Activated CD8-positive, alpha-beta memory T cell treated with anti-CD3 and anti-CD28 coated beads, Interleukin-2, amount 50 U/mL, for 48 hours (primary cell): ENCODE measurements at places on chromosomes 2 and 18.

DNA sequence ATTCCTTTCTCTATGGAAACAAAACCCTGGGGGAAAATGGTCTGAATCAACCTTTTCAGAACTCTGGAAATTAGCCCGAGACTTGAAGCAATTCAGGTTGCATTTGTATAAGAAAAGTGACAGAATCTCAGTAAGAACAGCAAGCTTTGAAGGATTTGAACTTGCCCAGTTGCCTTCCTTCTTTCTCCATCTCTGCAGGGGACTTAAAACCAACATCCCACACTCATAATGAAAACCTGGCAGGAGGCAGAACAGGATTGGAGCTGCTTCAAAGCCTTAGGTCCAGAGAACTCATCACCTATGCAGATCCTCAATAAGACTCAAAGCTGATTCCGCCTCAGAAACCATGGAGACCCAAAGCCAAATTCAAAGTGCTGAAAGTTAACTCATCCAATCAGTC is 790.5 kb upstream of the ID2 start:
- DNase-seq = no peak

DNA sequence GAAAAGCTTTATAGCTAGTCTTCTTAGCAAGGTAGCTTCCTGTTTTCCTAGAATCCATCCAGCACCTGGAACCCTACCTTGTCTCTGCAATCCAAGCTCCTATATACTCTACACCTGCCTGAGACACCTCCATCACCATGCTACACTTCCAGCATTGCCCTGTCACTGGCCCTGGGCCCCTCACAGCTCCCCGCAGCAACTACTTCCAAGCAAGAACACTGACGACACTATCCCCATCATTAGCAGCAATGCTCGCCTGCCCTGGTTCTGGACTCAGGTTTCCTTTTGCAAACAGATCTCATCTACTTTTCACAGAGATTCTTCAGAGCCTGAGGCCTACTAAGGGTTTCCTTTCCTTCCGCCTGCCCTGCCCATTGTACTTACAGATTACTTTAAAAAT is 121.1 kb downstream of the DTNB start:
- DNase-seq = no peak

GRCh38 chr2:66034467-66034866 is 400.5 kb upstream of the MEIS1 start:
- DNase-seq = no peak

DNA sequence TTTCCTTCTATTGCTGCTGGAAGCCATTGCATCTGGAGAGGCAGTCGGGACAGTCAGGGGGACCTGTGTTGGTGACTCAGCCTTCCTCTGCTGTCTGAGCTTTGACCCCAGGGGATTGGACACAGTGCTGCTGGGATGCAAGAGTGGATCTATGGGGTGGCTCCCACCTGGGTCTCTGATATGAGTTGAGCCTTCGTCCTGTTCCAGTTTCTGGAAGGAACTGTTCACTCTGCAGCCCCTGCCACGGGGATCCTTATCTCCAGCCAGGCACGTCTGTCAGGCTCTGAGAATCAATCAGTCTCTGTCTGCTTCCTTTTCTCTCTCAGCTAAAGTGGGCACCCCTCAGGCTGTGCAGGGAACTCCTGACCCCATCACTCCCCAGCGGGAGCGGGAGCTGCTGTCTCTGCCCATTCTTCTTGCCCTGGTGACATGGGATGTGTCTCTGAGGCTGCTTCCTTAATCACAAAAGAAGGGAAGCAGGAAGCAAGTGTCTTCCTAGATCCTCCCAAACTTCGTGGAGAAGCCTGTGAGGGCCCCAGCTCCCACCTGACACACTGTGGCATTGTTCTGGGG is 51.7 kb downstream of the ARHGAP28 start:
- DNase-seq = no peak

GRCh38 chr2:239805043-239805329 is 220.2 kb downstream of the NDUFA10 start:
- peak; percentile 23 for DNase-seq

DNA sequence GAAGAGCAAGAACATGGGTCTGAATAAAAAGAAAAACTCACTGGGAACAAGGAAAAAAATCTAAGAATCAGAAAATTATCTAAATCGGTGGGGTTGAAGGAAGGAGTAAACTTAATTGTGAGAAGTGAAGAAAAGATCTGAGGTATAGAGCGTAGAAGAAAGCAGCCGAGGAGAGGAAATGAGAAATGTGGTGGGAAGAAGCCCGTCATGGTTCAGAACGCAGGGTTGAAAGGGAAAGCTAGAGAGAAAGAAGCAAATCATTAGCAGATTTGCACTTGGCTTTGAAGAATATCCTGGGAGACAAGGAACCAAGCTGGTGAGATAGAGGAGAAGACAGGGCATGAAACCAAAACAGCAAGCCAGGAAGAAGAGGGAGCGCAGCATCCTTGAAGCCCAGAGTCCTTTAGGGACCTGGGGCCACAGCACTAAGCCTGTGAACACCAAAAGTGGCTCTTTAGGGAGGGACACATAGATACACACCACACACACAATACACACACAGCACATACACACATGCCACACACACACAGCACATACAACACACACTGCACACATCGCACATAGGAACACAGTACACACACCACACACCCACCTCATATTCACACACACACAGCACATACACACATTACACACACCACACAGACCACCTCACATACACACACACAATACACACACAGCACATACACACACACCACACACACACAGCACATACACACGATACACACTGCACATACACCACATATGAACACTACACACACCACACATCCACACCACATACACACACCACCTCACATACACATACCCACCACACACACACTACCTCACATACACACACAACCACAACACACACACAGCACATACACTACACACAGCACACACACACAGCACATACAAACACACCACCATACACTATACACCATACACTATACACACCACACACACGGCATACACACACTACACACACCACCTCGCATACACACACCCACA is 274.6 kb downstream of the ETAA1 start:
- DNase-seq = no peak

DNA sequence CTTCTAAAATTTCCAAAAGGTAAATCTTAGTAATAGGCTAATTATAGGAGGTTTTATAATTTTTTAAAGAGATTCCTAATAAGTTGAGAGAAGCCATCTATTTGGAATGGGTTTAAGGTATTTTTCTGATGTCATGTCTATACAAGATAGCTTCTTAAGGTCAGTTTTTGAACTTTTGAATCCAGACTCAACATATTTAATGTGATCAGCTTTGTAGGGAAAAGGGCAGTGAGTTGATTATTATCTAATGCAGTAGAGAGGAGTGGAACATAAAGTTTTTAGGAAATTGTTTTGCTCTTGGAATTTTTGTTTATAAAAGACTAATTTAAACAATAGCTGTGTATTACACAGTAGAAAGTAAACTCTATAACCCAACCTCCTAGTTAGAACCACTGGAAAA is 96.3 kb downstream of the PHLPP1 start:
- DNase-seq = no peak

DNA sequence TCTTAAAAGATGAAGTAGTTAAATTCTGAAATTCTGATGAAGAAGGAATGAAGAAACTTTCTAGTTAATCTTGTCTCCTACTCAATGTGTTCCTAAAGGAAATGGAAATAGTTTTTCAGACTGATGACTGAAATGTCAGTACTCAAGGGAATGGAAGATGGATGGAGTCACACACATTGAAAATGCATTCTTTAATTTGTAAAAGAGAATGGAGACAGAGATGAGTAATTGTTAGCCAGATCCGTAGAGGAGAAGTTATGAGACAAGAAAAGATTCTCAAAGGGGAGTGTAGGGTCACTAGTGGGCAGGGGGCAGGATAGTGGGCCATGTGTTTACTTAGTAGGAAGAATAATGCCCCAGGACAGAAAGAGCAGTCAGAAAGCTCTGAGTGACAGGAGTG is 13.3 kb downstream of the ZSWIM2 start:
- no peak for DNase-seq

DNA sequence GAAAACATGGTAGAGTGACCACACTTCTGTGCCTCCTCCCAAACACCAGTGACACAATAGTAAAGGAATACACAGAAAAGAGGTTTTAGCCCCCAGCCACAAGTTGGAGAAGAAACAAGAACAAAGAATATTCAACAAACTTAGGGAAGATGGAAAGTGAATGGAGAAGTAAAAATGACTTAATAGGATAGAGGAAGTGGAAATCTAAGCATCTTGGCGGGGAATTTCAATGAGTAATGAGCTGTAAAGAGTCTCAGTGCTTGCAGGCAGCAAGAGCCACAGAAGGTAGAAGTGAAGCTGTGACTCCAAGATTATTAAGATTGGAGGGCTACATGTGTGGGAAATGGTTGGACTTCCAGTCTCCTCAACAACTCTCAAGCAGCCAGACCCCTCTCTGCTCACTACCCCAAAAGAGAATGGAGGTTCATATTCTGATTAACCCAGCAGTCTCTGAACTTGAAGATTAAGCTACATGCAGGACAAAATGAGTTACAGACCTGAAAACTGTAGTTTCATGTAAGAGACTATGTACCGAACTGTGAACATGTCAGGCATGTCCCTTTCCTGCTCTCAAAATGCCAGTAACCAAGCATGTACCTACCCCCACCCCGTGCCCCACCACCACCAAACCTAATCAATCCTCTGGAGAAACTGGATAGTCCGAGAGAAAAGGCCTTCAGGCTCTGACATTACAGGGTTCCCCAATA is 16.9 kb upstream of the HNRNPLL start:
- no peak for DNase-seq
